NCI-H446 (cell line): ENCODE measurements at places on chromosomes 12 and 14.

GRCh38 chr12:1829306-1829900, 9.0 kb downstream of the LRTM2 start:
- DNase-seq: no peak

DNA sequence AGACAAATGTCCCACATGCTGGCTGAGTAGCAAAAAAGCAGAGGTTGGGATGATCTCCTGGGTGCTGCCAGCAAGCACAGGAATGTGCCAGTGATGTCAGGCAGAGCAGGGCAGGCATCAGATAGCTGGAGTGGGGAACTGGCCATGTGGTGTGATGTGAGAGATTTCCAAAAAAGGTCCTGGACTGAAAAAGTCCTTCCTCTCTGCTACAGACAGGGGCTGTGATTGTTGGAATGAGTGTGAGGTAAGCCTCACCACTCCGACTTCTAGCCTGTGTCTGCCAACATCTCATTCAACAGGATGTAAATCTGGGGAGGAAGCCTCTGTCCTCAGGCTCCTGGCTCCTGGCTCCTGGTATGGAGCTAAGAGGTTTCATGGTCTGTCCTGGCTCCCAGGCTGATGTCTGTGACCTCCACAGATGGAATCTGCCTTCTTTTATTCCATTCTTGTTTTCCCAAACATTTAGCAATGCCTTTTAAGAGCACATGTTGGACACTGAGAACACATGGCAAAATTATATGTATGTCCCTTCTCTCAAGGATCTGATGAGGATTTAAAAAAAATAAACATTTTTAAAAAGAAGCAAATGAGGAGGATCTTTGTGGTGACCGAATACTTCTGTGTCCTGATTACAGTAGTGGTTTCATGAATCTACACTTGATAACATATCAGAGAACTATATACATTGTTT, 50.1 kb upstream of the STK38L start:
- peak; percentile 28 for DNase-seq

DNA sequence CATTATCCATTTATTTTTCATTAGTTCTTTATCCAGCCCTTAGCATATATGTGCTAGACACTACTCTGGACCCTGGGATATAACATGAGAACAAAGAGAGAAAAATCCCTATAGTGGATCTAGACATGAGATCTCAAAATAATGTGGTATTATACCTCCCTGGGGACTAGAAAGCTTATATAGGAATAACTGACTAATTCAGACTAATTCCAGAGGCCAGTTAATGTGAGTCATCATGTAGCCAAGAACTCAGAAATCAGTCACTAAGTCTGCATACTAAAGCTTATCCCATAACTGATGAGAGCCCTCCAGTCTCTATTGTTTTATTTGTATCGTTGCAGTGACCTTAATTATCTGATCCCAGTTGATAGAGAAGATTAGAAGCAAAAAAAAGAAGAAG, 267.1 kb upstream of the RGS6 start:
- DNase-seq: no peak

DNA sequence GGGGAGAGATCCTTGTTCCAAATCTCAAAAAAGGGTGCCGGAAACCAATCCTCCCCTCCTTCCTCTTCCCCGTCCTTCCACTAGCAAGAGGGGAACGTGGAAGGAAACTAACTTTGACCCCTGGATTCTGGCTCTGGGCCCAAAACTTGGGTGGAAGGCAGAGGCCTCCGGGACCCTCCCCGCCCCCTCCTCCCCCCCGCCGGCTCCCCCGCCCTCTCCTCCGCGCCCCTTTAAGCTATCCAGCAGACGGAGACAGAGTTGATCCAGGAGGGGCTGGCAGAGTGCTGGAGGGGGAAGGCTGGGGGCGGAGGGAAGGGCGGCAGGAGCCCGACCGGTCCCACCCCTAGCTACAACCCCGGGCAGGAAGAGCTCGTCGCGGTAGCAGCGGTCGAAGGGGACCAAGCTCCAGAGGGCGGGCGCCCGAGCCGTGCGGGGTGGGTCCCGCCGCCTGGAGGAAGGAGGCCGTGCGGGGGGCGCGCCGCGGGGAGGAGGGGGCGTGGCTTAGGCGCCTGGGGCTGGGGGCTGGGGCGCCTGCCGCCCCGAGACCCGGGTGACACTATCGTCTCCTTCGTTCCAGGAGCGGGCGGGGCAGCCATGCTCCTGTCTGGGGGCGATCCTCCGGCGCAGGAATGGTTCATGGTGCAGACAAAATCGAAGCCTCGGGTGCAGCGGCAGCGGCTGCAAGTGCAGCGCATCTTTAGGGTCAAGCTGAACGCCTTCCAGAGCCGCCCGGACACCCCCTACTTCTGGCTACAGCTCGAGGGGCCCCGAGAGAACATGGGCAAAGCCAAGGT, at the start of gene NYNRIN:
Gene NYNRIN, plus strand, starts transcription at position 351 of the 794 bp plus-strand sequence. Its CDS starts 244 bp downstream, at position 595.
- DNase-seq: no peak

GRCh38 chr12:57755454-57756372, 810 bp downstream of the MARCHF9 start:
- no peak for DNase-seq

GRCh38 chr14:30974628-30975027, 50.8 kb upstream of the AP4S1 start:
- DNase-seq: no peak

DNA sequence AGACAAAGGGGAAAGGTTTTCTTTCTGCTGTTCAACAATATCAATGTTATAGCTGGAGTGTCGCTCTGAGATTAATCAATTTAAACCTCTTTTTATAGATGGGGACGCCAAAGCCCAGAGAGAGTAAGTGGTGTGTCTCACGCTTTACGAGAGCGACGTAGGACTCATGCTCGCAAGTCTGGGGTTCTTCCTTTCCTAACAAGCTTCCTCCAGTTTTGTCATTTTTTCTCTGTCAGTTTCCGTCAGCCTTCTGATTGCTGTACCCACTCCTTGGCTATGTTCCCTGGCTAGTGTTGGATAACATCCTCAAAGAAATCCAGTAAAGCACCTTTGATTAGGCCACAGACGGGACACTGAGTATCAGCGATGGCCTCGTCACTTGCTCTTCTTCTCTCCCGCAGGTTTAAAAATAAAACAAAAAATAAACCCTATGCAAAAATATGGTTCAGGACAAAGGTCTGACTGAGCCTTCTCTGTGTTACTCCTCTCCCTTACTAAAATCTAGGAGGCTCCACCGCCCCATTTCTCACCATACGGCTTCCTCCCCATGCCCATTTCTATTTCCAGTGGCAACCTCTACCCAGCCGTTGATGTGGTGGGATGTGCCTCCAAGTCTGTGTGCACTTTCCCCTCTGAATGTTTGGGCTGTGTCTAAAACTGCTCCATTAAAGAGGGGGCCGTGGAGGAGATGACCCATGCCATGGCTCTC, 172.7 kb upstream of the PARP11 start:
- no peak for DNase-seq

- DNase-seq: no peak
Measured at GRCh38 chr12:69047990-69048389, 115.0 kb upstream of the CPM start.

DNA sequence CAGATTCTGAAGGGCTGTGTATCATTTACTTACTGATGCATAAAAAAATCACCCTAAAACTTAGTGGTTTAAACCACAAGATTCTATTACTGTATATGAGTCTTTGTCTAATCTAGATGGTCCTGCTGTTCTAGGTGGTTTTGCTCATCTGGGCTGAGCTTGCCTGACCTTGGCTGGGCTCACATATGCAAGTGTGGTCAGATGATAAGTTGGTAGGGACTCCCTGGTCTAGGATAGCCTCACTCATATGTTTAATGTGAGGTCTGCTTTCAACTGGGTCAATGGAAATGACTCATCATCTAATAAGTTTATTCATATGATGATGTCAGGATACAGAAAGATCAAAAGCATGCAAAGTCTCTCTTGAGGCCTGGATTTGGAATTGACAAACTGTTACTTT, 887.8 kb downstream of the TRHDE start:
- DNase-seq: no peak

DNA sequence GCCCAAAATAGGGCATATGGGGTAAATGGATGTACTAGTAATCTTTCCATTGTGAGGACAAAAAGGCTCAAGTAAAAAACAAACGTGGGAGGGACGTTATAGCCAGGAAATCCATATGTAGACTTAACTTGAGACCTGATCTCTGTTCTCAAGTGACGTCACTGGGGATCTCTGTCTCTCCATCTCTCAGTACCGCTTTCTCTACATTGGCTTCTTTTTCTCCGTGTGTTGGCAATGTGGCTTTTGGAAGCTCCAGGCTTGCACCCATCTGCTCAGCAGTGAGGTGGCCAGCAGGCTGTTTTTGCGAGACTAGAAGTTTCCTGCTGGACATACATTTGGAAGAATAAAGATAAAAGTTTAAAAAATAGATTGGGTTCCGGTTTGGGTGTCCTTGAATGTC, 66.0 kb upstream of the NRXN3 start:
- DNase-seq: no peak

- no peak for DNase-seq
Measured at GRCh38 chr14:56514663-56515371, 64.8 kb upstream of the TMEM260 start.

GRCh38 chr14:99393059-99393655, 87.5 kb downstream of the SETD3 start:
- DNase-seq: no peak

DNA sequence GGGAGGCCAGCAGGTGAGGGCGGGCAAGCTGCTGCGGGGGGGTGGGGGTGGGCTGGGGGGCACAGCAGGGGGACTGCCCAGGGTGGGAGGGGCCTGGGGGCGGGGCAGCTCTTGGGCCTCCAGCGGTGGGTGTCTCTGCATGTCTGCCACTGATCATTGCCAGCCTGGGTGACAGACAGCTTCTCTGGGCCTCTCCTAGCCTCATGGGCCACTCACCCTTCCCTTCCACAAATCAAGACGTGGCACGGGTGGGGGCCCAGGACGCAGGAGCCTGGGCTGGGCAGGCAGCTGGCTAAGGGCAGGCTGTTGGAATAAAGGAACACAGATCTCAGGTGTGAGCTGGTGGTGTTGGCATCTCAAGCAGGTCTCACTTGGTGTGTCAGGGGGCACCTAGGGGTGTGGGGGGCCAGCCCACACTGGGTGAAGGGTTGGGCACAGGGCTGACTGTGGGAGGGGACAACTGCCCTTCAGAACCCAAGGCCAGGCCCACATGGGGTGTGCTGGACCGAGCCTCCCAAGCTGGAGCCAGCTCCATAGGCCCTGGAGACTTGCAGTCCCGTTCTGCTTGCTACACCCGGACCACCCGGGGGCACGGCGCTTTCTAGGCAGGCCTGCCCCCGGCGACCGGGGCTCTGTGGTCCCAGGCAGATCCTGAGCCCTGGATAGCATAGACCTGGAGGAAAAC, 3.0 kb downstream of the TEDC1 start:
- DNase-seq: no peak

DNA sequence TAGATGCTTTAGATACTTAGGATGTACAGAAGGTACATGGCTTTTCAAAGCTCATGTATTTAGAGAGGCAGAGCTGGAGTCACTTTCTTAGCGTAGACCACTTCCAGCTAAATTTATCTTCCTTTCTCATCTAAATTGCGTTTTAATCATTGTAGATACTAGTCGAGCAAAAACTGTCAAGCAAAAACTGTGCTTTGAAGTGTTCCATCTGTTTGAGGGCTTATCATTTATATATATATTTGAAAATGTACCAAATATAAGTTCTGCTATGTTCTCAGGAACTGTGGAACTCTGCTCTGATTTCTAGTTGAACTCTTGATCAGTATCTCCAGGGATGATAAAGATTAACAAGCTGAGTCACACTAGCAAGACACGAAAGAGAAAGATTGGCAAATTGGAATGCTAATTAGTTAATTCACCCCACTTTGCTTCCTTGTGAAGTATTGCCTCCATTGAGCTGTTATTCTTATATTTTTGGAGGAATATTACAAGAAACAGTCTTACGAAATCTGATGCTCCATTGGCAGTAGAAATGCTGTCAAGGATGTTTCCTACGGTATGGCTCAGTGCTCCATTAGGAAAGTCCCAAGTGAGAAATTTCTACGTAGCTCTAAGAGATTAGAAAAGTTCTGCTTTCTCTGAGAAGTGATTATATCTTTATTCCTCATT, 310.7 kb downstream of the AEBP2 start:
- no peak for DNase-seq

DNA sequence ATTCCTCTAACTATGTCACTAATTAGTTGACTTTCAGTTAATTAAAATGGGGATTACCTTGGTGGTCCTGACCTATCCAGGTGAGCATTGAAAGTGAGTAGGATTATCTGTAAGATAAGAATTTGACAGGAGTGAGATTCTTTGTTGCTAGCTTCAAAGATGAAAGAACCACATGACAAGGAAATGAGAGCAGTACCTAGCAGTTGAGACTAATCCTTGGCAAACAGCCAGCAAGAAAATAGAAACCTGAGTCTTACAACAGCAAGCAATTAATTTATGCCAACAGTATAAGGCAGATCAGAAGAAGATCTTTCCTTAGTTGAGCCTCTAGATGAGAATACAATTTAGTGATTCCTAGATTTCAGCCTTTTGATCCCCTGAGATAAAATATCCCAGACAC, 1058.4 kb downstream of the LRFN5 start:
- DNase-seq: no peak

DNA sequence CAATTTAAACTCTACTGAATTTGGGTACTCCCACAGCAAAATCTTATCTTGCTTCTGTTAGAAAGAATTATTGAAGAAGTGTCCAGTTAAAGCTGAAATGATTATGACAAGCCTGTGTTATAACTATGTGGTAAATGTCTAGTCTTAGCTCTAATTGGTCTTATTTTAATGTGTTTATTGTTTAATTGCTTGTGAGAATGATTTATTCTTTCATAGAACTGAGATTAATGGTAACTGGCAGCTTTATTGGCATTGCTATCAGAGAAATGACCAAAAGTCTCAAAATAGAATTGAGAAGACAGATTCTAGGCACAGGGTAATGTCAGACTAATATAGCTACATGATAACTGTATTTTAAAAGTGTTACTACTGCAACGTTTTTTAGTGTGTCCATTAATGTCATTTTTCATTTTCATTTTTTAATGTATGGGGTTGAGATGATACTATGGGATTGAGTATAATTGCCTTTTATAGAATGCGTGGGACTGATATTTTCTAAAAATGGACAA, 458.7 kb downstream of the AEBP2 start:
- no peak for DNase-seq

DNA sequence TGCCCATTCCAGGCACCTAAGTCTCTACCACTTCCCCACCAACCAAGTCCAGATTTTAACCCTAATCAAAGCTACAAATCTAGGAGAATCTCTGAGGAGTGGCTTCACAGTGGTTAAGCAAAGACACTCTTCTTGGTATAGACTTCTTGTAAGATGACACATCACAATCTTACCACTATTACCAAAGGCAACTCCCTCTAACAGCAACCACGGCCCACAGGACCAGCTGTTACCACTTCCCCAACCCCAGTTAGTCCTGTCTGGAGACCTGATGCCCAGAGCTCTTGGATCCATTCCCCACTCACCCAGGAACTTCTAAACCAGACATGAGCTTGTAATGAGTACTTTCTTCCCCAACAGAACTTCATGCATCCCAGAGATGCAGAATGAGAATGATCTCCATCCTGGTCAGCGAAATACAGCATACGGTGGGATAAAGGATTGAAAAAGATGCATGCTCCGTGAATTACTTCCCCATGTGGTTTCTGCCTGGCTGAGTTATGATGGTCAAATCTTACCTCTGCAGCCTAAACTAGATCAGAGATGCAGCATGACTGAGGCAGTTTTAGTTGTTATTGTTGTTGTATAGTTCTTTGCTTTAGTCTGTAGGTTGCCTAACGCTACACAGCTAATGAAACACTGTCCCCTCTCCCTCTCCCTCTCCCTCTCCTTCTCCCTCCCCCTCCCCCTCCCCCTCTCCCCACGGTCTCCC, 87.7 kb upstream of the FOXN3 start:
- DNase-seq: no peak
